ENCODE measurements at places on chromosomes 16 and 17.

DNA sequence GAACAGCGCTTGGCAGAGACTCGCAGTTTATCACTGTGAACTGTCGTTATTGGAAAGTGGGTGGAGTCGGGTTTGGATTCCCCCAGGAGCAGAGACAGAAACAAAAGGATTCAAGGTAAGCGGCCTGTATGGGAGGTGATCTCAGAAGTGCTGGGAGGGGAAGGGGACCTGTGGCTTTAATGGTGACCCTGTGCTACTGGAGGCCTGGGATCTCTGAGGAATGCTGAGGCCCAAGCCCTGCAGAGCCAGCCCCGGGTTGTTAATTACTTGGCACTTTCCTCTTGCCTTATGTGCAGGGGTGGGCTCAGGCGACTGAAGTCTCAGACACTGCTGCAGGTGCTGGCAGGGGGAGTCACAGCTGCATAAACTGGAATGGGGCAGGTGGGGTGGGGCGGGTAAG, 27.4 kb downstream of the IRF8 start:
- no peak for DNase-seq

DNA sequence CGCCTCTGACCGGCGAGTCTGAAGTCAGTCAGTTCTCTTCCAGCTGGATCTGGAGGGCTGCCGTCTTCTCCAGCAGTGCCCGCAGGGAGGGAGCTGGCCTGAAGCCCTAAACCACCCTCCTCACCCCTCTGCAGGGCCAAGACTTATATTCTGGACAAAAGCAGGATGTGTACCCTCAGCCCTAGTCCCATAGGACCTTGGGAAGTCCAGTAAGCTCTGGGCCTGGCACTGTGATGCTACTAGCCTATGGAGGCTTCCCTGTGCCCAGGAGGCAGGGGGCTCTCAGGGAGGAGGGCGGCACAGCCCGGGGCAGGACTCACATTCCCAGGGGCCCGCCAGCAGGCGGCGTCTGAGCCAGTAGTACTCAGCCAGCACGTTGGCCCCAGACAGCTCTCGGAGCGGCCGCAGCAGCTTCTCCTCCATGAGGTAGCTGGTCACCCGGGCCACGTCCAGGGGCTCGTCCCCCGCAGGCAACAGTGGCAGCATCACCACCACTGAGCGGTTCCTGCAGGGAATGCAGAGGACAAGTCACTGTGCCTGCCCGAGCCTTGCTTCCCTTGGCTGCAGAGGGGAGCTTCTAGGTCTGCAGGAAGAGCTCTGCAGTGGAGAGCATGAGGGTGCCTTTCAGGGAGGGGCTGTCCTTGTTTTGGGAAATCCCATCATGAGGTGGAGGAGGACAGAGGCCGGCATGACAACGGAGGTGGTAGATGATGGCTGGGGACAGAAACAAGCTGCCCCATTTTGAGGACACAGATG, 41.7 kb downstream of the RMI2 start:
- DNase-seq, result no peak

DNA sequence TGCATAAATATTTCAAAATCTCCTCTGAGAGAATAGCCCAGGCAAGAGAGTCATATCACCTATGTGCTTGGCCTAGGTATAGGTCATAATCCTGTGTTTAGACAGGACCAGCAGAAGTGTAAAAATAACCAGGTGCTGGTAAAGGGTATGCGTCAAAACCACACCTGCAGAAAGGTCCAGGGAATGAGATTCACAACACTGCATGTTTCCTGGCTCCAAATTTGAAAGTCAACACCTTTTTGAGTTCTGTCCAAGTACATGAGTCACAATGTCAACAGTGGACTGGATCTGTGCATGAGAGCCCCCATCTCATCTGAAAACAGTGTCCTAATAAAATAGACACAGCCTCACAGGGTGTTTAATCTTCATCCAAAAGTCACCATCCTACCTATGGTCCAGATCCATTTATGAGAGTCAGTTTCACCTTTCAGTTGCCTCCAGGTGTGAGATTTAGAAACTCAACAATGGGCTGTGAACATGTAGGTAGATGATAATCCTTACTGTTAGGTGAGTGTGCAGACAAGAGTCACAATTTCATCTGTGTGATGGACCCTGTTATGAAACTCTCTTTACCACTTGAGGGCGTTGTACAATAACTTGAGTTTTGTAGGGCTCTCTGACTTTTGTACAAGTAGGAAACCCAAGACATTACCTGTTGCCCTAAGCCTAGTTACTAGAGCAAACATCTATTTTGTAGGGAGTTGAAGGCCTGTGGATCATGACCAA, 2100.7 kb downstream of the TP53TG3F start:
- no peak for DNase-seq

DNA sequence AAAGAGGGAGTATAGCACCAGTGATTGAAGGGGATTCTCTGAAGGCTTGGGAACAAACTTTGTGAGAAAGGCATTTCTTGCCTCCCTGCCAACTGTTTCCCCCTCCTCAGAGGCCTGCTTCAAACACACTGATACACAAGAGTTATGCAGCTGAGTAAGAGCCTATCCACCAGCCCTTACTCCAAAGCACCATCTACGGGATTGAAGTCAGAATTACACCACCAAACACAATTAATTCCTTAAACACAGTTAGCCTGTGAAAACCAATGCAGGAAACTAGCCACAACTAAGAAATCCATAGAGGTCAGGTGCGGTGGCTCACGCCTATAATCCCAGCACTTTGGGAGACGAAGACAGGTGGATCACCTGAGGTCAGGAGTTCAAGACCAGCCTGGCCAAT, 138.3 kb downstream of the SHCBP1 start:
- DNase-seq, result no peak

- no peak for DNase-seq
These were observed 2.9 kb upstream of the BCL6B start for GRCh38 chr17:7019839-7020519.

- no peak for DNase-seq
These were observed 4.5 kb downstream of the ZNF652 start for GRCh38 chr17:49357516-49357915.

- no peak for DNase-seq
These were observed 5.7 kb upstream of the FOXL1 start for GRCh38 chr16:86572606-86573005.

DNA sequence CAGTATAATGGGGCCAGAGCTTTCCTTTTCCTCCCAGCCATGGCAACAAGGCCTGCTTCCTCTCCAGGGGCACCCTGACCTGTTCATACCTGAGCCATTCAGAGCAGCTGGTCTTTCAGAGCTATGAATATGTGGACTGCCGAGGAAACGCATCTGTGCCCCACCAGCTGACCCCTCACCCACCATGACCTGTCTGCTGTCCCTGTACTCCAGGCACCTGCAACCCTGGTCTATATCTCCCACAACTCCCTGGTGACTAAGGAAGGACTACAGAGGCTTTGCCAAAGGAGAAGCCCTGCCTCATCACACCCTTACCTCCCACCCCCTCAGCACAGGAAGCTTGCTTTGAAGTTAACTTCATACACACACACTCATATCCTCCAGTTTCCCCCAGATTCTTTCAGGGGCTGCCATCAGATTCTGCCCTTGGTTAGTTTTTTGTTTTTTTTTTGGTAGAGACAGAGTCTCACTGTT, 6.0 kb downstream of the TMEM106A start:
- no peak for DNase-seq

DNA sequence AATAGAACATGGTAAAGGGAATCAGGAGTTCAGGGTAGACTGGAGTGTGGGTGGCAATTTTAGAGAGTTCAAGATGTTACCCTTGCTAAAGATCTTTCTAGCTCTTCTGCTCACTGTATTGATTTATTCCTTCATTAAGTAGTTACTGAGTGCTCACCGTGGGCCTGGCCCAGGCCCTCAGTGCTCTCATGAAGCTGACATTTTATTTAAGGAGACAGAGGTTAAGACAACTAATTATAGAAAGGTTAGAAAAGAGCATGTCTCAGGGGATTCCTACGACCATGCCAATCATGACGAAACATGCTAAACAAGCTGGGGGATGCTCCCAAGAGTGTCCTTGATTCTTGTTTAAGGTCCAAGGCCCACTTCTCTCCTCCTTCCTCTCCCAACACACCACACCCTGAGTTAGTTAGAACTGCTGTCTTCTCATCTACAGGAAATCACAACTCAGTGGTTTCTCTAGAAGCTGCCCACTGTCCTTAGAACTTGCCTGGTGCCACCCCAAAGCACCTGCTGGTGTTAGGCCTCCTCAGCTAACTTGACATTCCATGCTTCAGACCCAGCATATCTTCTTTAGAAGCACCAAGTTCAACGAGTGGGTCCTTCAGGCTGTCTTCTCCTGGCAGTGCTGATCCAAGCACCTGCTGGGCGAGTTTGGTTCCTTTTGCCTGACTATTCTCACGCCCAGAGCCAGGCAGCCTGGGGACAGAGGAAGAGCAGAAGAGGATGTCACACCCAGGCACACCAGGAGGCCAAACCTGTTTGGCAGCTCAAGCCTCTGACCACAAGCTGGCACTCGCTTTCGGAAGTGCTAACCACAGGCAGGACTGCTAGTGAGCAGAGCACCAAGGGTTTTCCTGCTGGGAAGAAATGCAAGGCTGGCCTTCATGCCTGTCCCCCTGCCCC, 79.0 kb downstream of the GAS7 start:
- no peak for DNase-seq

GRCh38 chr16:48085729-48086128, 70.1 kb downstream of the ABCC12 start:
- DNase-seq, result no peak

GRCh38 chr17:77400445-77400870, 259.7 kb downstream of the SEC14L1 start:
- peak; percentile 50 for DNase-seq

DNA sequence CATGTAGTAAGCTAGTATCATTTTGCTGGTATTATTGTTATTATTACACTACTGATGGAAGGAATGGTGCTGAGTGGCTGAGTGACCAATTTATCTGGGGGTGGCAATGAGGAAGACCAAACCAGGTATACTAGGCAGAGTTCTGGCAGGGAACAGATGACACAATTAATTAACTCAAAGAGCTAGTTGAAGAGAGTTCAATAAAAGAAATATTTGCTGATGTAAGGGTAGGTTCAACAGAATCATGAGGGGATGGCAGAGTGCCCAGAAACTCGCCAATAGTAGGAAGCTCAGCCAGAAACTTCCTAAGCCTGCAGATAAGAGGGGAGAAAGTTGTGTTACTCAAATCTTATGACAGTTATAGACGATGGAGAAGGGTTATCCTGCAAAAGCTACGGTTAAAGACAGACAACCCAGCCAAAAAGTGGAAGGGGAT, 352.5 kb downstream of the KCNJ2 start:
- DNase-seq, result no peak

GRCh38 chr17:77617516-77617915, 341.0 kb upstream of the TNRC6C start:
- DNase-seq, result no peak

GRCh38 chr17:55386796-55387332, 34.8 kb downstream of the MMD start:
- no peak for DNase-seq

- DNase-seq, result no peak
These were observed 265.5 kb downstream of the PARN start for GRCh38 chr16:14364386-14365199.

DNA sequence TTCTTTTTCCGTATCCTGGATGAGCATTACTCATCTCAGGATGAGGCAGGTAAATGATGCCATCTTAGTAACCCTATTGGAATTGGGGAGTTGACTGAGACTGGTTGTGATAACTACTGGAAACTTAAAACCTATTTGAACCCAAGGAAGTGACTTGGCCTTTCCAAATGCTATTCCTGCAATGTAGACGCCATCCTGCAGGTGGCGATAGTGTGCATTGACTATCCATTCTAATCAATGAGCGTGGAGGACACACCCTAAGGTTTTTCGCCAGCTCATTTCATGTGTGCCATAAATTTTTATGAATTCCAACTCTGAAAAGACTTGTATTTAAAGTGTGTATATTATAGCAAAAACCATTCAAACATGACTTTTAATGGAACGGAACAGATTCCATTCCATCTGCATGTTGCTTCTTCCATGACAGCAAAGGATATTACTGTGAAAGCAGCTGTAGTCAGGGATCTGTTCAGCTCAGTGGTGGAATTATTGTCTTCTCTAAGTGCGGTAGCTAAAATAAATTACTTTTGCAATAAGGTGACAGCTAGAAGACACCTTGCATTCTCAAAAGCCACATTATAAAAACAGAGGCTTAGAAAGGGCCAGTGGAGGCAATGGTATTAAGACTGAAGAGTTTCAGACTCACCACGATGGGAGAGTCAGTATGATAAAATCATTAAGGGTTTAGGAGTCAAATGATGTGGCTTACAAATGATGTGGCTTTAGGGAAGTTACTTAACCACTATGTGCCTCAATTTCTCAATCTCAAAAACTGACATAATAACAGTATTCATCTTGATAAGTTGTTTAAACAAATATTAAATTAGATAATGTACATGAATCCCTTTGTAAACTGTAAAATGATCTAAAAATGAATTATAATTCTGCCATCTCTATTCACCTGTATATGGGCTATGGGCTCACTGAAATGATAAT, 55.5 kb downstream of the SYT17 start:
- no peak for DNase-seq

GRCh38 chr17:63436523-63437110, 9.5 kb downstream of the CYB561 start:
- no peak for DNase-seq

DNA sequence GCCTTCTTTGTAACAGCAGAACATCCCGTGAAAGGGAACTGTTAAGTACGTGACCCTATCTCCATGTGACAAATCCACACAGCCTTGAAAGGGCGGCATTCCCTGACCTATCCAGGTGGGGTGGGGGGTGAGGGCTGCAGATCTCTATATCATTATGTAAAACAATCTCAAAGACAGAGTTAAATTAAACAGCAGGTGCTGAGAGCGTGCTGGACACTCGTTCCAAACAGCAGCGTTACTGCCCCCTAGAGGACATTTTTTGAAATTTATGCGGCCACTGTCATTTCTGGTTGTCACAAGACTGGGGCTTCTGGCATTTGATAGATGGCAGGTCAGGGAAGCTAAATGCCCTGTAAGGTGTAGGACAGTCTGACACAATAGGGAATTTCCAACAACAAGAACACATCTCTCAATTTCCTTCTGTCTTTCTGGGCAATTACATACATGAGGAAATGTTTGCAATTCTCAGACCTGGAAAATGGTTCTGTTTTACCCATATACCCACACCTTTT, 6.7 kb upstream of the SLC25A39 start:
- peak; percentile 57 for DNase-seq

DNA sequence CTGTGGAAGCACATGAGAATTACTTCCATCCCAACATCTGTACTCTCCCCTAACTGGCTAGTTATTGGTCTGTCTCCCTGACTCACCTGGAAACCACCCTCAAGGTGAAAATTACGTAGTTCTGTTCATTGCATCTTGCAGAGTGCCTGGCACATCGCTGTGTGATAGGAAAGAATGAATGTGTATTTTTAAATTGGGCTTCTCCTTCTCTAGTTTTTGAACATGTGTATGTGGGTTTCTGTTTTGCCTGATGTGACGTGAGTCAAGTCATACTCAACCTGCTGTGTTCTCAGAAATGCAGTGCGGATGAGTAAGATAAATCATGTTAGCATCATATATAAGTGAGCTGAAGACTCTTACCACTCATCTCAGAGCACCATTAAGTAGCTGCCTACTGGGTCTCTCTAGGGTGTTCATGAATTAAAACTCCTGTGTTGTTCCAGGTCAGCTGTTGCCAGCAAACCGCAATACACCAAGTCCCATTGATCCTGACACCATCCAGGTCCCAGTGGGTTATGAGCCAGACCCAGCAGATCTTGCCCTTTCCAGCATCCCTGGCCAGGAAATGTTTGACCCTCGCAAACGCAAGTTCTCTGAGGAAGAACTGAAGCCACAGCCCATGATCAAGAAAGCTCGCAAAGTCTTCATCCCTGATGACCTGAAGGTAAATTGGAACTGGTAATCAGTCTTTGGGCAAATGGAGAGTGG, 50.2 kb downstream of the HLF start:
- no peak for DNase-seq

All from effector CD8-positive, alpha-beta T cell (primary cell).